ENCODE measurements at places on chromosomes 12 and 14.

DNA sequence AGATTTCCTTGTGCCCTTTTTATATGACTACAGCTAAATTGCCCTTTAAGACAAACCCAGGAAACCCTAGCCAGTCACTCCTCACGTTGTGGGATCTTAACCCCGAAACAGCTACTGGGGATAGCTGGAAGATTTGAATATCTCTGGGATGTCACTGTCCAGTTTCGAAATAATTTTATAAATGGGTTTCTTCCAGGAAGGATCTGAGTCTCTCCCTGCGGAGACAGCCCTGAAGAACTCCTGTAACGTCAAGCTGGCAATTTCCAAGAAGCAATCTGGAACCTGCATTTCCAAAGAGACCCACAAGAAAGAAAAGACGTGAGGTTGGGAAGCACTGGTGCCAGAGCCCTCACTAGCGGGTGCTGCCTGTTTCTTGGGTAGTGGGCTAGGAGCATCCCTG, 20.9 kb downstream of the PROX2 start:
- no peak for DNase-seq

GRCh38 chr12:2613326-2614073, 181.3 kb upstream of the FKBP4 start:
- DNase-seq: no peak

GRCh38 chr14:72763892-72764291, 130.0 kb downstream of the DPF3 start:
- DNase-seq: no peak

DNA sequence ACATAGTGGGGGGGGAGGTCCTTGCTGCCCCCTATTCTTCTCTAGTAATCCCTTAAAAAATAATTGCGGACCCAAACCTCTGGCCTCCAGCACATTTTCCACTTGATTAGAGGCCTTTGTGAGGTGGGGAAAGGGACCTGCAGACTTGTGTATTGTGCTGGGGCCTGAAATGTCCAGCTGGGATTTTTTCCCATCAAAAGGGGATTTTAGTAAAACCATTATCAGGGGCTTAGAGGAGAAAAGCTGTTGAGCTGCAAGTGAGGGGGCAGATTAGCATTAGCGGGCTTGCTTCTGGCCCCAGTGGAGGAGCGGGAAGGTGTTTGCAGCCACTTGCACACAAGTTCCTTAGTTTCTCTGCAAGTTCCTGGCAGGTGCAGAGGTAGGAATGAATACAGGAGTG, 13.9 kb downstream of the FBXL14 start:
- no peak for DNase-seq

- no peak for DNase-seq
Observed at GRCh38 chr12:80756875-80757274, 40.2 kb downstream of the MYF5 start.

DNA sequence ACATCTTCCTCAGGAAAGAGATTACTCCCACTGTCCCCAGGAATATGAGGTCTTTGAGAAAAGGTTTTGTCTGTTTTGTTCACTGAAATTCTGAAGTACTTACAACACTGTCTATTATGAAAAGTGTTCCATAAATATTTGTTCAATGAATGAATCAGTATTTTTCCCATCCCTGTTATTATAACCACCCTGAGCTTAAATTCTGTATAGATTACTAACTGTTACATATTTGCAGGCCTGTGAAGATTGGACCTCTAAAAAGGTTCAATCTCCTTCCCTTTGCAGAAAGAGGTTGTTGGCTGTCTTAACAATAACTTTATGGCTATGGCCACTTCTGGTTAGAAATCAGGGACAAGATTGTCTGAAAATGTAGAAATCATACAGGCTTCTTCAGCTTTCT, 174.5 kb upstream of the NPAS3 start:
- DNase-seq: no peak

DNA sequence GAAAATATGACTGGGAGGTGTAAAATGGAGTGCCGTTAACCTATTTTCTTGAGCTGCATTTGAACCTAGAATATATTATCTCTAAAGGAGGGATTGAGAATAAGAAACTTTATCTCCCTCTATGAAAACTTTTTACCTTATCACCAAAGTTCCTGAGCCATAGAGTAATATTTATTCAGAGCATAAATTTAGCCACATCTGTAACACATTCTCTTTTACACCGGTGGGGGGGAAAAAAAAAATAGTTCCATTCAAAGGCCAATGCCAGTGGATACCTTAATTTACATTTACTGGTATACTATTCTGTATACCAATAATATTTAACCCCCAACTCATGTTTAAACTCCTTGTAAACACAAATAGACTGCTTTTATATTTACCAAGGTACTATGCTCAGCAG, 21.7 kb downstream of the CERS5 start:
- DNase-seq: no peak

GRCh38 chr12:55970775-55971174, 3.1 kb upstream of the RAB5B start:
- DNase-seq: no peak

DNA sequence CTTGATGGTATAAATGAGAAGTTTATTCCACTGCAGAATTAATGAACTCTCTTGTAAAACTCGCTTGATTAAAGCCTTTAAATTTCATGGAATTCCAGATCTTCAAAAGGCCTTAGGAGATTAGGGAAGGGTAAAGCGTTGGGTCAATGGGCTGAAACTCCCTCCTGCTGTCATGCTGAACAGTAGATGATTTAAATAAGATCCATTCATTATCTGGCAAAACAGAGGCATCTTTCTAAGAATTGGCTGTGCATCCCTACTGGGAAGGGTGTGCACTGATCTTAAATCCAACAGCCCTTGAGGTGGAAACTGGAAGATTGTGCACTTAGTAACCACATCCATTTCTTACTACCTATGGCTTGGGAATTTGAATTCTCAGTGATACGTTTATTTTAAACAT, 56.0 kb downstream of the PLCZ1 start:
- no peak for DNase-seq

- no peak for DNase-seq
Observed at GRCh38 chr12:123384994-123385376, 1.1 kb downstream of the KMT5A start.

GRCh38 chr12:23834076-23834475, 115.4 kb downstream of the SOX5 start:
- no peak for DNase-seq

GRCh38 chr14:20662968-20663732, 21.2 kb upstream of the RNASE4 start:
- DNase-seq: no peak

Measured in NCI-H187 treated with DMSO at 0.1 percent for 48 hours (cell line).